ENCODE measurements at places on chromosomes 7 and 10.

GRCh38 chr10:112899391-112900065, 50.5 kb upstream of the TCF7L2 start:
- DNase-seq = no peak

DNA sequence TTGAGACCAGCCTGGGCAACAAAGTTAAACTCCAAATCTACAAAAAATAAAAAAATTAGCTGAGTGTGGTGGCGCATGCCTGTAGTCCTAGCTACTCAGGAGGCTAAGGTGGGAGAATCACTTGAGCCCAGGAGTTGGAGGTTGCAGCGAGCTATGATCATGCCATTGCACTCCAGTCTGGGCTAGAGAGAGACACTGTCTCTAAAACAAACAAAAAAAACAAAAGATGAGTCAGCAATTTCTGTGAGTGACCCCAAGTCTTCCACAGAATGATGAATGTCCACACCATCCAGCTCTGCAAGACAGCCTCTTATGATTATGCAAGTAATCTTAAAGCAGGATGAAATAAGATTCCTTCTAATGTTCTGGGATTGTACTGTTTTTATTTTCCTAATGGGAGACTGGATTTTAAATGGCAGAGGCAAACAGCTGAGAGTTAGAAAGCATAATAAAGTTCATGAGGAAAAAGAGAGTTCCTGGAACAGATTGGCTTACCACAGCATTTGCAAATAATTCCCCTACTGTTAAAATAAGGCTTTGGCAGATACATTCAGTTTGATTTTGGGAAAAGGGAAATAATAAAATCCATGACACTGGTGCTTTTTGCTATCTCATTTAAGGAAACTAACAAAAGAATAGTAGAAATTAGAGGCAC, 18.9 kb upstream of the PRKAR2B start:
- DNase-seq = no peak

DNA sequence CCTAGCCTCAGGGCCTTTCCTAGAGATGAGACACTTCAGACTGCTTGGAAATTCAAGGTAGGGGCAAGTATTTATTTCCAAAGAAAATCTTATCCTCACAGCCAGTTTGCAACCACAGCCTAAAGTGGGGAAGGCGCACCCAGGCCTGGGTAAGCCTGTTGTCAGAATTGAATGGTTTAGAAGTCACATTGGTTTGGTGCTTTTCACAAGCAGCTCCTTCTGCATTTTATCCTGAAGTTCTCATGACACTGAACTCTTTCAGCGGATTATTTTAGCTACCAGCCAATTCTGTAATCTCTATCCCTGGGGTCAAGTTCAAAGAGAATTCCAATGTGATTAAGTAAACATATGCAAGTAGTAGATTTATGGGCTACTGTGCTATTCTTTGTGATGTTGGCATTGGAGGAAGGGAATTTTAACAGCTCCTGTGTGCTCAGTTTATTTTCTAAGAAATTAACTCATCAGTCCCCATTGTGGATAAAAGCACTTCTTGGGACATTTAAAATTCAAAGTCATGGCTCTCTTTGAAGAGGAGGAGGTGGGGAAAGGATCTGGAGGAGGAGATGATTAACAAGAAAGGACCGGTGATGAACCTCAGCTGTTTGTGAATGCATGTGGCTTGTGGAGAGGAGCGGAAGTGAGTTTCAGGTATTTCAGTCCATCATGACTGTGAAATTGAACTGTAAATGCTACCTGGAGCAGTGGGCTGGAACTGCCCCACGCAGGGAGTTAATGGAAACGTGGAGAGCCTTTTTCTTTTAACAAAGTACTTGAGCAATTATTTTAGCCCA, 90.2 kb upstream of the CACUL1 start:
- no peak for DNase-seq

GRCh38 chr7:12403287-12404181, at the start of gene VWDE:
TSS of gene VWDE (minus strand) at chr7:12403865. CDS start at chr7:12403716, 149 bp downstream.
- DNase-seq = peak; percentile 48

GRCh38 chr10:90919683-90920574, 958 bp downstream of the ANKRD1 start:
- no peak for DNase-seq
